Activated CD4-positive, alpha-beta T cell treated with anti-CD3 and anti-CD28 coated beads, Interleukin-2, amount 10 ng/mL, durations not matched to agents 24 days and 14 days (primary cell): ENCODE measurements at places on chromosomes 11 and 22. TPM values are rescaled to one million over a fixed set of nuclear protein-coding genes. Genes with fewer than 3 reads are reported as not detected.

- no peaks in the 10 kb centered on the region for H3K4me1 ChIP-seq
- no peak overlapping the region for H3K27ac ChIP-seq
- peaks cover 2% of the 10 kb centered on the region for H3K27me3 ChIP-seq
- no peak overlapping the region for H3K4me3 ChIP-seq
These were observed 26.2 kb upstream of the LDLRAD3 start for GRCh38 chr11:35917676-35918075.

DNA sequence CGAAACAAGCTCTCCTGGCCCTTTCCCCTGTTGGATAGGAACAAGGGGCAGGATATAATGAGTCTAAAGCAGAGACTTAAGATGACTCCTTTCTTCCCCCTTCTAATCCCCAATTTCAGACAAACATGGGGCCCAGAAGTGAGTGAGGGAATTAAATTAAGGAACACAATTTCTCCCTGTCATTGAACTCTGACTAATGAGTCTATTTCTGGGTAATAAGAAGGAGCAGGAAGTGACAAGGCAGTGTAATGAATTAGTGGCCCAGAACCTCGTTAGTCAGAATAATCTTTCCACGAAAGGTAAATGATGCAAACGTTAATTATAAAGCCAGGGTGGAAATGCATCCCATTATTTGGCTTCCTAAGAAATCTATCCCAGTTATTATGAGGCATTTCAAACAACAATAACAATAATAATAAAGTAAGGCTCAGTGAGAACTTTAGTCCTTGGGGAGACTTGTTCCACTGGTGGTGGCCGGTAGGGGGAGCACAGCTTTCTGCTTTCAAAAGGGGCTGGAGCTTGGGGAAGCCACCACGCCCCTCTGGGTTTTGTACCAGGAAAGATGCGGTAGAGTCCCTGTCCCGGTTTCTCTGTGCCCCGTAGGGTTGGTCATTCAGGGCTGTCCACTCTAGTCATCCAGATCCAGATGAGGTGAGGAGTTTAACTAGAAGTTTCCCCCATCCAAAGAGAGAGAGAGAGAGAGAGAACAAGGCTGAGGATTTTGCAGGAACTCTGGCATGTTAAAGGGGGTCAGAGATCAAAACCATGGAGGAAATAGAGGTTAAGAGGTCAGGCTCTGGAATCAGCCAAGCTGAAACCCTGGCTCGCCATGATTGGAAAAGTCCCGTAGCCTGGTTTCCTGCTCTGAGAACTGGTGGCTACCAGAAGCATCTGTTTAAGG is 298.3 kb downstream of the NTM start:
- no peaks in the 10 kb centered on the region for H3K27me3 ChIP-seq
- peaks cover 3% of the 10 kb centered on the region for H3K4me1 ChIP-seq
- H3K4me3 ChIP-seq: no peak overlapping the region
- peak; percentile 80 for DNase-seq
- H3K27ac ChIP-seq: no peak overlapping the region

DNA sequence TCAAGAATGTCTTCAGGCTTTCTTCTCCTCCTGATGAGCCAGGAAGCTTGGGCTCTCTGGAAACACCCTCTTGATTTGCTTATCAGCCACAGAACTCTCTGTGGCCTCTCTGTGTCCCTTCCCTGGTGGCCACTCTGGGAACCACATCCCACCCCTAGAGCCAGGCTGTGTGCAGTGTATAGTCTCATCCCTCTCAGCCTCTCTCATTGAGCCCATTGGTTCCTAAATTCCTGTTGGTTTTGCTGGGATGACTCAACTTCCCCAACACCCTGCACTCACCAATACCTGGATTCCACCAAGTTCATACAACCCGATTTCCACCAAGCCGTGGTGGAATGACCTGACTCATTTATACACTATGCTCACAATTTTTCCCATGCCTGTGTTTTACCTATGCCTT is 5.2 kb downstream of the IRAG1 start:
- no peak overlapping the region for H3K27ac ChIP-seq
- DNase-seq: no peak
- H3K4me3 ChIP-seq: no peak overlapping the region
- H3K27me3 ChIP-seq: peaks cover 14% of the 10 kb centered on the region
- no peaks in the 10 kb centered on the region for H3K4me1 ChIP-seq

DNA sequence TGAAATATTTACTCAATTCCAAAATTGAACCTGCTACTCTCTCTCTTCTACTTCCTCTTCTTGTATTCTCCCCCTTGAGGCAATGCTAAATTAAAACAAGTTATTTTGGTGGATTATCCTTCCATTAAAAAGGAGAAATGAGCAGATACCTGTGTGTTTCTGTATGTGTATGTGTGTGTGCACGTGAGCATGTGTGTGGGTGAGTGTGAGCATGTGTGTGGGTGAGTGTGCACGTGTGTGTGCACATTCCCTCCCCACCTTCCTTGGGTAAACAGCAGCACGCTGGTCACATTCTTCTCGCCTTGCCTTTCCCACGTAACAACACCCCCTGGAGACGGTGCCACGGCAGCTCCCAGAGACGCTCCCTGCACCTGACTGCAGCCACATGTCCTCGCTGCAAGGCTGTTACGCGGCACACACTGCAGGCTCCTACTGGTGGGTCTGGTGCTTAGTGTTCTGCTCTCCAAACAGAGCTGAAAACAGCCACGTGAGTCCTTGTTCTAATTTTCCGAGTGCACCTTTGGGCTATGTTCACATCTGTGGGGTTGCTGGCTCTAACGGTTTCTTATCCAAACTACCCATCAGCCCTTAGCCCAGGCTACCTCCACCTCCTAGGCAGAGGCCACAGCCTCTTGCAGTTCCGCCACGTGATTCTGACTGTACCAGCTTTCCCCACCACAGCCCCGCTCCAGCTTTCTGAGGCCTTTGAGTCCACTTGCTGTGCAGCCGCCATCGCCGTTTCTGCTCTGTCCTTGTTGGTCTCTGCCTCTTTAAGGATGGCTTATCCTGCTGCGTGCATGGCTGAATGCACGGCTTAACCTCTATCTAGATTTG is 123.4 kb downstream of the CTTN start:
- DNase-seq: no peak
- no peaks in the 10 kb centered on the region for H3K36me3 ChIP-seq
- no peaks in the 10 kb centered on the region for H3K4me1 ChIP-seq
- H3K27me3 ChIP-seq: peaks cover 14% of the 10 kb centered on the region
- H3K4me3 ChIP-seq: no peak overlapping the region
- no peak overlapping the region for H3K27ac ChIP-seq

GRCh38 chr11:110455718-110456117 is 26.0 kb downstream of the FDX1 start:
- peak overlapping the region; percentile 17 for H3K4me3 ChIP-seq
- peak overlapping the region; percentile 3 for H3K27ac ChIP-seq

DNA sequence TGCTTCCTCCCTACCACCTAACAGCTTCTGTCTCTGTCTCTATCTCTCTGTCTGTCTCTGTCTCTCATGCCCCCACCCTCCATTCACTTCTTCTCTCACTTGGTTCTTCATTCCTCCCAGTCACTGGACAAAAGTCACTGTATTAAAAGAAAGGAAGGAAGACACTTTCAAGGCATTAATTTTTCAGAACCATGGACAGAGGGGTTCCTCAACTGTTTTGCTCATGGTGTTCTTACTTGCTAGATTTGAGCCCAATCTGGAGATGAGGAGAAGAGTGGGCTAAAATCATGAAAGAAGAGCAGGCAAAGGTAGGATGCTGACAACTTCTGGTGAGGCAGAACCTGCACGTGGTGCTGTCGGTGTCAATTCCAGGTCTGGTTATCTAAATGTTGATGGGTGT is 116.7 kb upstream of the LARGE1 start:
- no peak overlapping the region for H3K27ac ChIP-seq
- no peaks in the 10 kb centered on the region for H3K27me3 ChIP-seq
- H3K4me3 ChIP-seq: no peak overlapping the region
- H3K4me1 ChIP-seq: no peaks in the 10 kb centered on the region
- DNase-seq: no peak

GRCh38 chr11:123690485-123690884 is 36.1 kb upstream of the SCN3B start:
- no peaks in the 10 kb centered on the region for H3K4me1 ChIP-seq
- H3K36me3 ChIP-seq: no peaks in the 10 kb centered on the region
- DNase-seq: no peak
- peaks cover 37% of the 10 kb centered on the region for H3K27me3 ChIP-seq
- H3K4me3 ChIP-seq: no peak overlapping the region

DNA sequence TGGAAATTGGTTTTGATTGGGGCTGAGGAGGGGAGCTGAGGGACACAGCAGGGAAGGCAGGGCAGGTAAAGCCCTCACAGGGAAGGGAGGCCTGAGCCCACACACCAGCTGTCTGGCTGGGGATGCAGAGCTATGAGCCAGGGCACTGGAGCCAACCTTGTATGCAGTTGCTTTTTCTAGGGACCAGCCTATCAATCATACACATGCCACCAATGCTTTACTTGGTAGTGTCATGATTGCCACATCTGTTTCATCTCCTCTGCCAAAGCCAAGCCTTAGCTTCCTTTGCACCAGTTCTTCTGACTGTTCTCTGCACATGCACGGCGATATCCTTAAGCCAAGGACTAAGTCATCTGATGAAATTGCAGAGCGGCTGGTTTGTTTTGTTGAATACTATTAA is 207.1 kb upstream of the PLET1 start:
- H3K27ac ChIP-seq: no peak overlapping the region
- no peaks in the 10 kb centered on the region for H3K27me3 ChIP-seq
- no peak overlapping the region for H3K4me3 ChIP-seq
- no peaks in the 10 kb centered on the region for H3K36me3 ChIP-seq
- no peaks in the 10 kb centered on the region for H3K4me1 ChIP-seq

The CABP7 gene
- not detected in 2 replicates for total RNA-seq

DNA sequence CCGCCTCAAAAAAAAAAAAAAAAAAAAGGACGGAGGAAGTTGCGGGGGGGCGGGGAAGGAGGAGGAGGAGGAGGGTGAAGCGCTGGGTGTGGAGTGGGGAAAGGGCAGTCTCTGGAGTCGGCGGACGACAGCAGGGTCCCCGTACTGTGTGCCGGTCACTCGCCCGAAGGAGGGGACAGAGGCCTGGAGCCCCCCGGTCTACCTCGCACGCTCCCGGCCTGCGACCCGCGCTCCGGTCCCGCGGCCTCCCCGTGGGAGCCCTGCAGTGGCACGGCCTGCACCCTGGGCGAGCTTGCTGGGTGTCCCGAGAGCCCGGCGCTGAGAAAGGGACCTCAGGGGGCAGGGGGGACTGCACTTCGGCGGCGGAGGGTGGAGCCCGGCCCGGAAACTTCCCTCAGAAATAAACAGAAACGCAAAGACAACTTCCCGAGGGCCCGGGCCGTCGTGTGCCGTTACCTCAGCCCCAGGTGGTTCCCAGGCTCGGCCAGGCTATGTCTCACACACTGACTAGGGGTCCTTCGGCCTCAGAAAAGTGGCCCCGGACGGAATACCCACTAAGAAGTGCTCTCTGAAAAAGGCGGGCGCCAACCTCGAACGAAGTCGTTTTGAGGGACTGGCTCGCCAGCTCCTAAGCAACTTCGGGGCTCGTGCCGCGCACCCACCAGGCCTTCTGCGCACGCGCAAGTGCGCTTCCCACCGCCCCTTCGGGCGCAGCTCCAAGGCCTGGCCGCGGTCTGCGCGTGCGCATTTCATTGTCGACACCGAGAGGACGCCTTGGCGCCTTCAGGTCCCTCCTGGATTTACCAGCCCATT is at the start of gene MAJIN:
Gene MAJIN, minus strand, starts transcription at position 688 of the 813 bp plus-strand sequence. CDS start 12,703 bp downstream, outside the sequence.
- H3K27ac ChIP-seq: peak within 1 kb of the TSS; percentile 83
- H3K4me3 ChIP-seq: peak within 1 kb of the TSS; percentile 63
- H3K36me3 ChIP-seq: no peaks in the 10 kb centered on the region
- DNase-seq: peak; percentile 94
- H3K27me3 ChIP-seq: no peaks in the 10 kb centered on the region
- peaks cover 18% of the 10 kb centered on the region for H3K4me1 ChIP-seq

- no peaks in the 10 kb centered on the region for H3K27me3 ChIP-seq
- DNase-seq: no peak
- no peaks in the 10 kb centered on the region for H3K36me3 ChIP-seq
- H3K4me1 ChIP-seq: no peaks in the 10 kb centered on the region
- no peak overlapping the region for H3K4me3 ChIP-seq
- H3K27ac ChIP-seq: no peak overlapping the region
These were observed 184.3 kb downstream of the IGLL1 start for GRCh38 chr22:23395530-23396361.

The KRTAP5-8 gene
- not detected in 2 replicates for total RNA-seq

- peaks cover 74% of the 10 kb centered on the region for H3K36me3 ChIP-seq
- H3K4me1 ChIP-seq: no peaks in the 10 kb centered on the region
- no peak overlapping the region for H3K4me3 ChIP-seq
- no peak overlapping the region for H3K27ac ChIP-seq
These were observed 50.5 kb downstream of the NCAPD3 start for GRCh38 chr11:134173296-134173695.

The SERPING1 gene
- total RNA-seq: 0.14 and 0.28 TPM in 2 replicates

- no peak for DNase-seq
- no peaks in the 10 kb centered on the region for H3K27me3 ChIP-seq
- H3K36me3 ChIP-seq: no peaks in the 10 kb centered on the region
- H3K4me3 ChIP-seq: no peak overlapping the region
These were observed 102.7 kb downstream of the LARGE1 start for GRCh38 chr22:33817512-33818127.

The CCDC116 gene
- total RNA-seq: 0.40 and 0.51 TPM in 2 replicates

The OR4C12 gene
- total RNA-seq: not detected in 2 replicates

DNA sequence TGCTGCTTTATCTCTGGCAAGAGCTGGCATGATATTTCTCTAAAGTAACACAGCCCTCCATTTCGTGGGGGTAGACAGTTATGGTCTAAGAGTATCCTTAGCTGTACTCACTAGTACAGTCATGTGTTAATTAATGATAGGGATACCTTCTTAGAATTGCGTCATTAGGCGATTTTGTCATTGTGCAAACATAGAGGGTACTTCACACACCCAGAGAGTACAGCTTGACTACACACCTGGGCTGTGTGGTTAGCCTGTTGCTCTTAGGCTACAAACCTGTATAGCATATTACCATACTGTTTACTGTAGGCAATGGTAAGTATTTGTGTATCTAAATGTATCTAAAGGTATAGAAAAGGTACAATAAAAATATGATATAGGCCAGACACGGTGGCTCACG is 17.0 kb downstream of the XRCC6 start:
- H3K4me1 ChIP-seq: peaks cover 9% of the 10 kb centered on the region
- no peaks in the 10 kb centered on the region for H3K27me3 ChIP-seq
- H3K36me3 ChIP-seq: peaks cover 66% of the 10 kb centered on the region
